H1 (cell line): ENCODE measurements at places on chromosomes 12 and 14.

DNA sequence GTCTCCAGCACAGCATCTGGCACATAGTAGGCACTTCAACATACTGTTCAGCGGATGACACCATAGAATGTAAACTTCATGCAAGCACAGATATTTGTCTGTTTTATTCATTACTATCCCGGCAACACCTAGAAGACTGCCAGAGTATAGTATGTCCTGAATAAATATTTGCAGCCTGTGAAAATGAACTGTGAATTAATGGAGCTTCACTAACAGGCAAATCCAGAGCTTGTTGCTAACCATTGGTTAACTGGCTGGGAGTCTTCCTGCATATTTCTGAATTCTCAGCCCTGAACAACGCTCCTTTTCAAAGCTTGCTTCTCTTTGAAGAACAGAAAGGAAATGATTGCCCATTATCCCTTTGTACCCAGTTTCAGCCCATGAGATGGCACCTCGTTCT, 243.3 kb upstream of the CRY1 start:
- no peak for DNase-seq

- no peak for DNase-seq
These were observed 7.3 kb downstream of the SLC25A47 start for GRCh38 chr14:100330388-100330931.

GRCh38 chr12:128468926-128469325, 202.0 kb downstream of the TMEM132C start:
- DNase-seq = no peak

DNA sequence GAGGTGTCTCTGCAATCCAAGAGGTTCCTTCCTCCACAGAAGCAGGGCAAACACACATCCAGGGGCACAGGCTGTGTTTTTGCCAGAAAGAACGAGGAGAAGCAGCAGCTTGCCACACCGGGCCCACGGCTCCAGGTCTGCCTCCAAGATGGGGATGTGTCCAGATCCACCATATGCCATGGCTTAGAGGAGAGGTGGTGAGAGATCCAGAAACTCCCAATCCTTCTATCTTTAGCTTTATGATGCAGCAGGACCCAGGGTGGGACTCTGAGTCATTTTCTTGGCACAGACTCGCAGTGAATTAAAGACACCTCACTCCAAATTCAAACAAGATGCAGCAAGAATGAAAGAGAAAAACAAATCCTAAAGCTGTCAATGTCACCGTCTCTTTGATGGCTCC, 481.4 kb upstream of the TMEM132C start:
- no peak for DNase-seq

DNA sequence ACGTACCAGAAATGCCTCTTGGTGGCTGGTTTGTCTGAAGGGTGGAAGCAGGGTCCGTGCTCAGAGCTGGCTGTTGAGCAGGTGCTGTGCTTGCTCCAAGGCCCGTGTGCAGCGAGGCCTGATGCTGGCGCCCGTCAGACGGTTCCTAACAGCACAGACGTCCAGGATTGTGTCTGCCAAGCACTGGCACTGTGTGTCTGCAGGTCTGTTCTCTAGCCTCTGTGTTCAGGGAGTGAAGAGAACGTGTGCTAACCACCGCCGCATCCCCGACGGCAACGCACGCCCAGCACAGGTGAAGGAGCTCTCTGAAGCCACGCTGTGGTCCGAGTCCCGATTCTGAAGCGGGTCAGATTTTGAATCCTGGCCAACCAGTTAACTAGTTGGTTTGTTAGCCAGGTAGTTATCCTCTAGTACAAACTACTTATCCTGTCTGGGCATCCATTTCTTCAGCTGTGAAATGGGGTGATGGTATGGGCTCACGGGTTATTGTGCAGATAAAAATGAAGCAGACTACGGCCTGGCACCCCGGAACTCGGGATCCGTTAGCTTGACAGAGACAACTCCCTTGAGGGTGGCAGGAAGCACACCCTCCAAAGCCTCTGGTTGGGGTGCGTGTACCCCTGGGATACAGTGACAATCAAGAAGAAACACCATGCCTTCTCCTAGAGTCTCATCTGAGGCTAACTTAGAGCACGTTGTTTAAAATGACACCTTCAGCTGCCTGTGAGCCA, 18.6 kb upstream of the TDRD9 start:
- DNase-seq = no peak
